ENCODE measurements at places on chromosomes 6 and 20. TPM values are rescaled to one million over a fixed set of nuclear protein-coding genes. Genes with fewer than 3 reads are reported as not detected.

DNA sequence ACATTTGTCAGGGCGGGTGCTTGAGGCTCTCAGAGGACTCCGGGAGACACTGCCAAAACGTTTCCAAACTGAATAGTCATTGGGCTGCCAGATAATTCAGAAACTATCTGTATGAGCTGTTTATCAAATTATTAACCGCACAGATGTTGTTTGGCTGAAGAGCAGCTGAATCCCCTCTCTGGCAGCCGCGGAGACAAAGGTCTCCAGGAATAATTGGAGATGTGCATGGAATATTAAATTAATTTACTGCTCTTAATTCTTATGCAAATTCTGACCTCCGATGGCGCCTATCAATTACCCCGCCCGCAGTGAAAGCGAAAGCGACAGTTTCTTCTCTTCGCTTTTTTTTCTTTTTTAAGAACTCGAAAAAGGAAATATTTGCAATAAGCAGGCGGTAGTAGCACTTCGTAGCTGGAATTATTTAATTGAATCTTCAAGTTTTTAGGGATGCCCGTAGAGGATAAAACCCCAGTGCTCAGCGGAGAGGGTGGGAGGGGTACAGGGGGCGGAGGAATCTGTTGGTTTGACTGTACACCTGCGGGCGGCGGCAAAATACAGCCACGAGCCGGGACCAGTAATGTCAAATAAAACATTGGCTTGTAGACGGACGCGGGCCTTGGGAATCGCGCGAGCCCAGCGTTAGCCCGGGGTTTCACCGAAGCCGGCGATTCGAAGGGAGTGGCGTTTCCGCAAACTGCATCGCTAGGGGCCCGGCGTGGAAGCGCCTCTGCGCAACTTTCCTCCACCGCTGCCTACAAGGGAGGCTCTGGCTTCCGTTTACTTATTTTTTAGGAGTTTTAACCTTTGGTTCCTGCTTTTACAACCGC lies 6.2 kb downstream of the LINC00237 start:
- no peak for DNase-seq

KIAA1755 gene
- 3.9 TPM for total RNA-seq

DNA sequence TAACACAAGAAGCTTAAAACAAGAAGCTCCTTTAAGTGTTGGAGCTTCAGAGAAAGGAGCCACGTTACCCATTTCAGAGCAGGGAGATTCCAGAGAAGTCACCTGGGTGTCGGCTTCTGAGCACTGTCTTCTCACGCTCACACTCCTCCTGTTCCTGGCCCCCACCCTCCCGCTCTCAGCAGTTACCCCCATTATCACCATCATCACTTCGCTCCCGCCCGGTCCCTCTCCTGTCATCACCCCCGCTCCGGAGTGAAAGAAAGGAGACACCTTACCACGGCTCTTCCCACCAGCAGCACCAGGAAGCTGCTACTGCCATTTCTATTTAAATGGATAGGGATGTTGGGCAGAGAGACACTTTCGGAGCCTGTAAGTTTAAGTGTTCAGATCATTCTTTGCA lies 123.9 kb downstream of the GMPR start:
- no peak for DNase-seq

DNA sequence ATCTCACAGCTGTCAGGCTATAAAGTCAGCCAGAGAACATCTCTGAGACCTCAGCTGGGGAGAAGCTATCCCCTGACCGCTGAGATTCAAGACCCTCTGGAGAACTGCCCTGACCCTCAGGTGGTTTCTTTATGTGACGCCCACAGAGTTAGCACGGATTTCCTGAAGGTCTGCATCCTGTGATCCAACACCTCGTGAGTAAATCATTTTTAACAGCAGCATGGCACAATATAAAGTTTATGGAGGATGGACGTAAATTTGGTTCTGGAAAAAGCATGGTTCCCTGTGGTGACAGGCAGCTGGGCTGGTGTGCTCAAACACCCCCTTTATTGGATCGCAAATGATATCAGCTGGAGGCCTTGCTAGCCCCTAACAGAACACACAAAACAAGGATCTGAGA lies 25.3 kb upstream of the TRAF3IP2 start:
- DNase-seq, result no peak

DNA sequence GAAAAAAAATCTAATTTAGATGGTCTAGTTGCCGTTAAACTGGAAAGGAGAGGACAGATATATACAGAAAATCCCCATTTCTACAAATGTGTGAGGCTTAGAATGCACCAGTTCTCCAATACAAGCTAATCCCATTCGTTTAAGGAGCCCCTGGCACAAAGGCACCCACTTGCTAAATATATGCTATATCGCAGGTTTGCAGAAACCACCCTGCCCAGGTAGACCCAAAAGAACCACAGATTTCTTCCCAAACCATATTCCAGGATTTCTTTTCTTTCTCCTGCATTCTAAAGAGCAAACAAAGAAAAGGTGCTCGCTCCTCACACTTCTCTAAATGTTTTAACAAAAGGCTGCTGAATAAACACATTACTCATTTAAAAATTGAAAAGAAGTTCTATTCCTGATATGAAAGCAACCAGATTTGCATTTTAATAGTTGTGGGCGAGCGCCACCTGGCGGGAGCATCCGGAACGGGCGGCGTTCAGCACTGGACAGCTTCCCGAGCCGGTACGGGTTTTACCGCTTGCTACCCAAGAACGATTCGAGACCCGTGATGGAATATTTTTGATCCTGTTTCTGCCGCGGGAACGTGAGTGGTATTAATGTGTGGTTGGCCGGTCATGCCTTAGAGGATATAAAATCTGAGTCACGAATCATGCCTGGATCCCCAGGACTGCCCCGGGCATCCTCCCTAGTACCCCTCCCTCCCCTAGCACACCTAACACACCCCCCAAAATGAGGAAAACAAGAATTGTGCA lies 2.1 kb downstream of the PTPRT start:
- DNase-seq, result peak; percentile 79

- peak; percentile 70 for DNase-seq
Observed at GRCh38 chr6:16334671-16335070, 96.3 kb downstream of the GMPR start.

DNA sequence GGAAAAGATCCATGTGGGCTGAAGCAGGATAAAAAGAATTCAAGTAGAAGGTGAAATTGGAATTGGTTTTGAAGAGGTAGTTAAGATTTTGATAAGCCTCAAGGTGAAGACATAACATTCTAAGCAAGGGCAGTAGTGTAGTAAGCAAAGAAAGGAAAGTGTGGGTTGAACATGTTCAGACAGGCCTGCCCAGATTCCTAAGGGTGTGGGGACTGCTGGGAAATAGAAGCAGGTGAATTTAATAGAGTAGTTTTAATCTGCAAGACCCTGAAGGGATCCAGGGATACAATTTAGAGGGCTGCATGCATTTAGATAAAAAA lies 19.1 kb downstream of the TAB2 start:
- no peak for DNase-seq

PMEPA1 gene
- total RNA-seq, result 15.2 TPM

SLC32A1 gene
- total RNA-seq, result not detected

FAM83B gene
- total RNA-seq, result 24.9 TPM

TCP11 gene
- not detected for total RNA-seq

DNA sequence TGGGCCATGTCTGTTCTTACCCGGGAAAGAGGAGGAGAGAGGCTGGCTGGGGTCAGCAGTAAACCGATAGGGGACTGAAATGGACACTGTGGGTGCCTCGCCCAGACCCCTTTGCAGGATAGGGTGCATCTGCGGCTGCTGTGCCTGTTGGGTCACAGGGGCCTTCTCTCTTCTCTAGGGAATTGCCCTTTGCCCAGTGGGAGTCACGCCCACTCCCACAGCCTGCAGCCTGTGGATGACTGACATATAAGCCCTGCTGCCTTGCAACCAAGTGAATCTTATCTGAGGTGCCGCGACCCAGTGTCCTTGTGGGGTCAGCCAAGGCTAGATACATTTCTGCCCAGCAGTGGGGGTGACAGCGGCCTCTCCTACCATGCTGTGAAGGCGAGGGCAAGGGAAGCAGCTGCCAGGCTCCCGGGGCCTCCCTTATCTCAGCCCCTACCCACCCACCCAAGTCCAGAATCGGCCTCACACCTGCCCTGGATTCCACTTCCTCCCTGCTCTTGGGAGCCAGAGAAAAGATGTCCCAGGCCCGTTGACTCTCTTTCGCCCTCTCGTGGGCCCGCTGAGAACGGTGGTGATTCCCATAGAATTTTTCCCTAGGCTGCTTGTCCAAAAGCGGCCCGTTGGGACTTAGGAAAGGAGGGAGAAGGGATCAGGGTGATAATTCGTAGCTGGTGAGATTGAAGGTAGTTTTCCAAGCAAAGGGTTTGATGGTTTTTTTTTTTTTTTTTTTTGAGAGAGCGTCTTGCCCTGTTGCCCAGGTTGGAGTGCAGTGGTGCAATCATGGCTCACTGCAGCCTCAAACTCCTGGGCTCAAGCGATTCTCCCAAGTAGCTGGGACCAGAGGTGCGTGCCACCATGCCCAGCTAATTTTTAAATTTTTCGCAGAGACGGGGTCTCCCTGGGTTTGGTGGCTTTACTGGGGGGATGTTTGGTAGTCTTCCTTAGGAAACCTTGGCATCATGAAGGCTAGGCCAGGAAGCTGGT lies 76.4 kb upstream of the RNF24 start:
- no peak for DNase-seq

DNA sequence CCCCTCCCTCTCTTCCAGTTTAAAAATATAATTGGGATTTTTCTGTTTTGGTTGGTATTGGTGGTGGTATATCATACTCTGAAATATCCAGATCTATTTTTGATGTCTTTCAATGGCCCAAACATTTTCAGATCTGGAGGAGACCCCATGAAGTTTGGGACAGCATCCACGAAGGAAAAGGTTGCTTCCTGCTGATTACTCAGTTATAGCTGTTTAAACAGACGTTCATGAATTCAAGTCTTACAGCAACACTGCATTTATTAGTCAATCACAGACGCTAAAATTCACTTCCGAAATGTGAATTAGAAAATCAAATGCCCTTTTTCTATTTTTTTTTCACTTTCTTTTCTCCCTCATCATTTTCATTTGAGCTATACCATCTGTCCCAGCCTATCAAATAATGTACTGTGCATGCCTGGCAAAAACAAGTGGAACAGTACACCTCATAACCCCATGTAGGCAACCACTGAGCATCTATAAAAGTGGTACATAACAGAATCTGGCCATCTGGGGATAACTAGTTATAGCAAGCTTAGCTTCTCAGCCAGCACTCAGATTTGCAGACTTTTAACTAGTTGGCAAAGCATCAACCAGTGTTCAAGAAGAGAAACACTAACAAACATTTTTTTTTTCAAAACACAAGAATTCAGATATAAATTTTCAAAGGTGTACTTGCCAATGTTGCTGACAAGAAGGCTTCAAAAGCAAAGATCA lies 124.5 kb downstream of the HIVEP2 start:
- no peak for DNase-seq

Measured in ureter (tissue), 1 donor.